ENCODE measurements at places on chromosomes 1 and 21.

DNA sequence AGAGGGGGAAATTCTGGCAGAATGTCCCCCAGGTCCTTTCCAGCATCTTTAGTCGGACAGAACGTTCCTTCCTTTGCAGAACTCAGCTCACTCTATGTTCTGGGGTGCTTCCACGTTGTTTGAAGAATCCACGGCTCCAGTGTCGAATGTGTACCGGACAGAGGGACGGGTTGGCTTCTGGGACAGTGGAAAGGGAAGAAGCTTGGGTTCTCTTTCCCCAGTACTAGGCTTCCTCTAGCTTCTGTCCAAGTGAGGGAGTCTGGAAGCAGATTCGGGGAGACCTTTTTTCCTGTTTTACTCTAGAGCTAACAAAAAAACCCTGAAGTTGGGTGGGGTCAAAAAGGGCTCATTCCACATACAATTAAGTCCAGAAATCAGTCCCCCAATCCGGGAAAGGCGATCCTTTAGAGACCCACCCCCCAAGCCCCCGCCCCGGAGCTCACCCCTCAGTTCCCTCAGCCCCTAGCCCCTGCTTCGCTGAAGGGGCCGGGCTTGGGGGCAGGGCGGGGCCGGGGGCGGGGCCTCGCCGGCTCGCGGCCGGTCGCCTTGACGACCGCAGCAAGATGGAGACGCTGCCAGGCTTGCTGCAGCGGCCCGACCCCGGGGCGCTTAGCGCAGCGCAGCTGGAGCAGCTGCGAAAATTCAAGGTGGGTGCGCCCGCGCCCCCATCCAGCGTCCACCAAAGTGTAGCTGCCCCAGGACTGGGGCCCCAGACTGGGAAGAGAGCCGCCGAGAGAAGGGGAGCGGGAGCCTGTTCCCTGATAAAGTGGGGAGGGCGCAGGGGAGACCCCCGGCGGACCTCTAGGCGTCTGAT lies at the start of gene RIIAD1:
TSS of gene RIIAD1 (plus strand) at position 549 of the 814 bp plus-strand sequence. CDS start at position 564, 15 bp downstream.
- peak; percentile 36 for DNase-seq

- DNase-seq = no peak
These were observed 14.4 kb upstream of the GOLT1A start for GRCh38 chr1:204227996-204228785.

GRCh38 chr1:76198452-76198851 lies 123.9 kb downstream of the ST6GALNAC3 start:
- no peak for DNase-seq

- DNase-seq = no peak
These were observed 137.7 kb downstream of the COL11A1 start for GRCh38 chr1:102970496-102971078.

GRCh38 chr1:84505493-84506001 lies 639 bp upstream of the SPATA1 start:
- DNase-seq = no peak

DNA sequence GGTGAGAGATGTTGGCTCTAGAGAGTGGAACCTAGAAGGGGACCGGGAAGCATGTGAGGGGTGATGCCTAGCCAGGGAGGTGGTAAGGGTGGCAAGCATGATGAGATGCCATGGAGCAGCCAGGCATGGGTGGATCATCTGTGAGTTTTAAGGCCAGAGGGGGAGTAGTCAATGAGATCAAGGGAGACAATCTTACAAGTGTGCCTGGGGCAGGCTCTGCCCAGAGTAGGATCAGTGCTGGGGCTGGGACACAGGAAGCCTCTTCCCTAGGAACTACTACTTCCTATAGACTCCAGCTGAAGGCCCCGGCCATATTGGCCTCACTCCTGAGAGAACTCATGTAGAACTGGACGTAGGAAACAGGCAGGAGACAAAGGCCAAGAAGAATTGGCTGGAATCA lies 192.4 kb upstream of the CSF3R start:
- DNase-seq = no peak

DNA sequence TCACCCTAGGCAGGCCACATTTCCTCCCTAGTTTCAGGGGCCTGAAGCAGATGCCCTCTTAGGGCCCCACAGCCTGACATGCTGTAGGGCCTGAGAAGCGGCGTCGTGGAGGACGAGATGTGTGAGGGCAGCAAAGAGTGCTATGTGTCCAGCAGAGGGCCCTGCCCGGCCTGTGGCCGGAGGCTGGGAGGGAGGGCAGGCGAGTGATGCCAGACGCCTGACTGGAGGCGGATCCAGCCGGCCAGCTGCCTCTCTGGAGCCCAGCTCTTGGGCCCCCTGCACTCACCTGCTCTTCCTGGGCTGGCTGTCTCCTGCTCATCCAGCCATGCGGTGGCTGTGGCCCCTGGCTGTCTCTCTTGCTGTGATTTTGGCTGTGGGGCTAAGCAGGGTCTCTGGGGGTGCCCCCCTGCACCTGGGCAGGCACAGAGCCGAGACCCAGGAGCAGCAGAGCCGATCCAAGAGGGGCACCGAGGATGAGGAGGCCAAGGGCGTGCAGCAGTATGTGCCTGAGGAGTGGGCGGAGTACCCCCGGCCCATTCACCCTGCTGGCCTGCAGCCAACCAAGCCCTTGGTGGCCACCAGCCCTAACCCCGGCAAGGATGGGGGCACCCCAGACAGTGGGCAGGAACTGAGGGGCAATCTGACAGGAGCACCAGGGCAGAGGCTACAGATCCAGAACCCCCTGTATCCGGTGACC lies at the start of gene GPR37L1:
TSS of gene GPR37L1 (plus strand) at position 279 of the 697 bp plus-strand sequence. CDS start at position 326, 47 bp downstream.
- DNase-seq = no peak

GRCh38 chr1:959731-960362 lies 537 bp upstream of the KLHL17 start:
- no peak for DNase-seq

DNA sequence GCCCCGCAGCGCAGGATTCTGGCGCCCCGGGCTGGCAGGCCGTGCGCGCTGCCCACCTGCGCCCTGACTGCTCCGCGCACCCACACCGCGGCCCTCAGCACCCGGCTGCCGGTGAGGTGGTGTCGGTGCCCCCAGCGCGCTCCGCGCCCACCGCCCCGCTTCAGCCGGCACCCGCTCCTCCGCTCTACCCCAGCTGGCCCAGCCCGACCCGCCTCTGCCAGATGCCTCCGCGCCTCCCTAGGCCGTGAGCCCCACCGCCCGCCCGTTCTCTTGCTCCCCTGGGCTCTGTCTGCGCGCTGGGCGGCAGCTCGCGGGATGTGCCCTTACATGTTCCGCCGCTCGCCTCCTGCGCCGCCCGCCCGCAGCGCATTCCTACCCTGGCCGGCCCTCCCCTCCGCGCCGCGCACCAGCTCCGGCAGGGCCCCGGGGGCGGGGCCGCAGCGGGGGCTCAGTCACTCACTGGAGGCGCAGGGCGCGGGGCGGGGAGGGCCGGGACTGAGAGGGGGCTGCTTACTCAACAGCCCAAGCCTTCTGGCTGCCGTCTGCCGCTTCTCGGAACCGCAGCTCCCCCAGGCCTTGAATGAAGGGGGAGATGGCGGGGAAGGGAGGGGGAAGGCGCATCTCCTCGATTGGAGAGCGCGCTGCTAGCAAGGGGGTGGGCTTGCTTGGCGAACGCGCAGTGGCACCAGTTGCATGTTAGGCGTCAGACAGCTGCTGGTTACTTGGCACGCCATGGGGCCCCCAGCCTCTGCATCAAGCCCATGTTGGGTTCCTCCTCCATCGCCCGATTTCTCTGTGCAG lies at the start of gene PHLDA3:
TSS of gene PHLDA3 (minus strand) at position 345 of the 801 bp plus-strand sequence. CDS start 402 bp downstream, outside the sequence.
- no peak for DNase-seq

Measured in activated B cell treated with CpG ODN at 0.5 μM for 24 hours (primary cell).